ENCODE measurements at places on chromosomes 3 and 15.

DNA sequence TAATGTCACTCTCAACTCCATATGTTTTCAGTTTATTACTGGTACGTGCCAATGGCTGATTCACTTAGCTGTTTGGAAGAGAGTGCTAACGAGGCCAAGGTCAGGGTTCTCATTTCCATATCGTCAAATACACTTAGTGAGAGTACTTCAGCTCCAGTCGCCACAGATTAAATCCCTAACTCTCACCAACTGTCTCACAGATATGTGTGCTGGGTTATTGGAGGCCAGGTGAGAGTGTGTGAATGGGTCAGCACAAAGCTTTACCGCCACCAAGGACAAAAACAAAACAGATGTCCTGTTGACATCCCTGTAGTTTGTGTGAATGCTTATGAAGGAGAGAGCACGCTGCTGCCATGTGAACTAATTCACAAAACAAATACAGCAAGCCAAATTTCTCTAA is 133.5 kb upstream of the TBL1XR1 start:
- DNase-seq = peak; percentile 75

DNA sequence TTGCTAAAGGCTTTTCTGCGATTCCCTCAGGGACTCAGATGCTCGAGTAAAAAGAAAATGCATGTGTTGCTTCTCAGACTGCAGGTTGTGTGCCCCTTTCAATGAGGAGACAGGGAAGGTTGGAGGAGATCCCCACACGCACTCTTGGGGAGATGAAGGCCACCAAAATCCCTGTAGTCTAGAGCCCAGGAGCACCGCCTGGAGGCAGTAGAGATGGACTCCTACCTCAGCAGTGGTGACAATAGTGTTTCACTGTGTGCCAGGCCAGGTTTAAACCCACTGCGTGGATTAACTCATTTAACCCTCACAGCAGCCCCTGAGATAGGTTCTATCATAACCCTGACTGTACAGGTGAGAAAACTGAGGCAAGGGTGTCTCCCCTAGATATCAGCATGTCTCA is 15.2 kb downstream of the MEGF11 start:
- no peak for DNase-seq

GRCh38 chr3:193963808-193964516 is 172.0 kb upstream of the HES1 start:
- no peak for DNase-seq

GRCh38 chr15:39157882-39158281 is 423.0 kb upstream of the THBS1 start:
- DNase-seq = no peak

DNA sequence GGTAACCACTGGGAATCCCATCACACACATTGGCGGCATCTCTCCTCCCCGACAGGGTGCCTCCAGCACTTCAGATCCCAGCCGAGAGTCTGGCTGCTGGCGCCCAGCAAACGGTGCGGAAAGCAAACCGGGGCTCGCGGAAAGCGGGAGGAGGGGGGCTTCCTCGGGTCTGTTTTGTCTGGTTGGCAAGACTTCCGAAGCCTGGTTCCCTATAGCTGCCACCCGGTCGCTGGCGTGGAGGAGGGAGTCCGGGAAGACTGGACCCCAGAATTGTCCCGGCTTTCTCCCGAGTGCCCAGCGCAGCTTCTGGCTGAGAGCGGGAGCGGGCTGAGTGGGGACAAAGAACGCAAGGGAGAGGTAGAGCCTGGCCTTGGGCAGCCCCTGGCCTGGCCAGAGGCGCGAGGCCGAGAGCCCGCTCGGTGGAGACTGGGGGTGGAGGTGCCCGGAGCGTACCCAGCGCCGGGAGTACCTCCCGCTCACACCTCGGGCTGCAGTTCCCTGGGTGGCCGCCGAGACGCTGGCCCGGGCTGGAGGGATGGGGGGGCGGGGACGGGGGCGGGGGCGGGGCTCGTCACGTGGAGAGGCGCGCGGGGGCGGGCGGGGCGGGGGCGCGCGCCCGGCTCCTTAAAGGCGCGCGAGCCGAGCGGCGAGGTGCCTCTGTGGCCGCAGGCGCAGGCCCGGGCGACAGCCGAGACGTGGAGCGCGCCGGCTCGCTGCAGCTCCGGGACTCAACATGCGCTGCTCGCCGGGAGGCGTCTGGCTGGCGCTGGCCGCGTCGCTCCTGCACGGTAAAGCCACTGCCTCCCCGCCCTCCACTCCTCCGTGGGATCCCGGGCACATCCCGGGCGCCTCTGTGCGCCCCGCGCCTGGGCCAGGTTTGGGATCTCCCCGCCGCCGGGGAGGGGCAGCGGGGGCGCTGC is at the start of gene CHRNA7:
CHRNA7 (plus strand) TSS at position 654 of the 920 bp plus-strand sequence; CDS start at position 734, 80 bp downstream.
- peak; percentile 14 for DNase-seq

DNA sequence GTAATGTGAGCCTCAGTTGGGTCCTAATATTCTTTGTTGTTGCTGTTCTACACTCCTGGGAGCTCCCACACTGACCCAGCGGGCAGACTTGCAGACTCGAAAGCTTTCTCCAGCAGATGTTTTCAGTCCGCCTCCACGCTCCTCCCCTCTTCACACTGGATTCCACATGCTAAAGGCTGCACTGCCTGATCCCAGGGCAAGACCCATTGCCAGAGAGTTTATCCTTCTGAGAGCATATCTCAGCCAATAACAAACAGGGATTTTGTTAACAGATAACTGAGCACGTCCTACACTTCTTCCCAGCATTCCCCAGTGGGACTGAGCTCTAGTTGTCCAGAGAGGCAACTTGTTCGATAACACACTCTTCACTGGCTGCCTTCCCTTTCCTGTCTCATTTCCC is 8.0 kb upstream of the COL6A6 start:
- peak; percentile 25 for DNase-seq
